AG08395 (cell line): ENCODE measurements at places on chromosomes 16 and 17.
A peak's percentile ranks its signal among the peaks of the same experiment; 100 is the strongest.

DNA sequence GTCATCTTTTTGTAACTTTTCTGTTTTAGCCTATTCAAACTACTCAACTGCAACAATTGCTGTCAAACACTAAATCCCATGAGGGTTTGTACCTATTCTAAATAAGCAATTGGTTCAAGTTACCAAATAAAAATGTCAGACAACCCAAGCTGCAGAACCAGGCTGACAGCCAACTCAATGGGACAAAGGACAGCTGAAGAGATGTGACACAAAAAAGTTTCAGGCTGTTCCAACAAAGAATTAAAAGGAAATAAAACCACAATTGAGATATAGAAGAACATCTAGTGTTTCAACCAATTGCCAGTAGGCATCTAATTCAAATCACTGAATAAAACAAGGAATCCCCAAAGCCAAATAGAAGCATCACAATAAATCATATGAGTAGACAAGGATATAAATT is 49.3 kb downstream of the GRB7 start:
- no peak for DNase-seq

DNA sequence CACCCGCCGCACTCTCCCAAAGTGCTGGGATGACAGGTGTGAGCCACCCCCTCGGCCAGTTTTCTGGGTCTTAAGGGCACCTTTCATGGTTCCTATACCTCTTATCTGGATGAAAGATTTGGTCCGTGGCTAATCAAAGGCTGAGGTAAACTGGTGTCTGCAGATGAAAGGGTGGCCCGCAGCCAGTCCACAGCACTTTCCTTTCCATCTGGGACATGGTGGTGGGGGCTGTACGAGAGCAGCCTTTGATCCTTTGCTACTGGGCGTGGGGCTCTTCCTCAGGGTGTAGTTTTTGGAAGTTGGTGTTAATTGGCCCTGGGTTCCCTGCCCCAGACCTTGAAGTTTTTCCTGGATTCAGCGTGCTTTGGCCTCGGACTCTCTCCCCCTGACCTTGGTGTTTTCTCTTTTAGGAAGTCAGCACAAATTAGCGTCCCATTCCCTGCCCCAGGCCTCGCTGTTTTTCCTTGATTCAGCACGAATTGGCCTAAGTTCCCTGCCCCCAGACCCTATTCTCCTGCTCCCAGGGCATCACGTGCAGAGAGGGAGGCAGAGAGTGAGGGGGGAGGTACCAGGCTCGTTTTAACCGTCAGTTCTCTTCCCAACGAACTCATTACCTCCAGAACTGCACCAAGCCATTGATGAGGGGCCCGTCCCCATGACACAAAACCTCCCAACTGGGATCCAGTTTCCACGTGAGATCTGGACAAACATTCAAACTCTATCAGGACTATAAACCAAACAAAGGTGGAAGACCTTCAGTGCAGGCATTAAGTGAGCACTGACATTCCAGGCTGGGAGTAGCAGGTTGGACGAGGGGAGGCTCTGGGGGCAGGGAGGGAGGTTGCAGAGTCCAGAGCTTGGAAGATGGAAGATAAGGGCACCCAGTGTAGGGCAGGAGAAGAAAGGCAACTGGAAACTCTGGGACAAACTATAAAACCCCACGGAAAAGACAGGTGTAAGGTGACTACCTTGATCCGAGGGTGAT is 11.6 kb downstream of the DPEP1 start:
- DNase-seq, result no peak

GRCh38 chr16:13041646-13042290 is 140.4 kb downstream of the SHISA9 start:
- DNase-seq, result no peak

DNA sequence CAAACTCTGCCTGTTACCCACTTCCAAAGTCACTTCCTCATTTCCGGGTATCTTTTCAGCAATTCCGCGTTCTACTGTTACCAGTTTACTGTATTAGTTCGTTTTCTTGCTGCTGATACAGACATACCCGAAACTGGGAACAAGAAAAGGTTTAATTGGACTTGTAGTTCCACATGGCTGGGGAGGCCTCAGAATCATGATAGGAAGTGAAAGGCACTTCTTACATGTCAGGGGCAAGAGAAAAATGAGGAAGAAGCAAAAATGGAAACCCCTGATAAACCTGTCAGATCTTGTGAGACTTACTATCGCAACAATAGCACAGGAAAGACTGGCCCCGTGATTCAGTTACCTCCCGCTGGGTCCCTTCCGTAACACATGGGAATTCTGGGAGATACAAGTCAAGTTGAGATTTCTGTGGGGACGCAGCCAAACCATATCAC is 30.9 kb downstream of the PAFAH1B1 start:
- no peak for DNase-seq

DNA sequence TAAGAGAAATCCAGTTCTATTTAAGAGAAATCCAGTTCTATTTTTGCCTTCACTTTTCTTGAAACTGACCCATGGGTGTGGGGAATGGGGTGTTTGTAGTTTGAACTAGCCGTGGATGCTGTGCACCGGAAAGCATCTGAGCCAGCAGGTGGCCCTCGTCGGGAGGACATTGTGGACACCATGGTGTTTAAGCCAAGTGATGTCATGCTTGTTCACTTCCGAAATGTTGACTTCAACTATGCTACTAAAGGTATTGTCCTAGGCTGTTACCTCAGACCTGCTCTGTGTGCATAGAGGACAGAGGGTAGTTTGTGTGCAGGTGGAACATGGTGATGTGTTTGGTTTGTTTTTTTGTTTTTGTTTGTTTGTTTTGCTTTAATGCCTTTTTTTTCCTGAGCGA is 3.3 kb downstream of the ATXN2L start:
- DNase-seq, result no peak

GRCh38 chr16:8887952-8888560 is 5.9 kb downstream of the LITAFD start:
- peak; percentile 82 for DNase-seq

- peak; percentile 37 for DNase-seq
These were observed 113.7 kb upstream of the DHX40 start for GRCh38 chr17:59451706-59452105.

- peak; percentile 72 for DNase-seq
These were observed 19.9 kb upstream of the GPATCH8 start for GRCh38 chr17:44522883-44523671.

- DNase-seq, result no peak
These were observed 628 bp upstream of the BLMH start for GRCh38 chr17:30292286-30292858.

DNA sequence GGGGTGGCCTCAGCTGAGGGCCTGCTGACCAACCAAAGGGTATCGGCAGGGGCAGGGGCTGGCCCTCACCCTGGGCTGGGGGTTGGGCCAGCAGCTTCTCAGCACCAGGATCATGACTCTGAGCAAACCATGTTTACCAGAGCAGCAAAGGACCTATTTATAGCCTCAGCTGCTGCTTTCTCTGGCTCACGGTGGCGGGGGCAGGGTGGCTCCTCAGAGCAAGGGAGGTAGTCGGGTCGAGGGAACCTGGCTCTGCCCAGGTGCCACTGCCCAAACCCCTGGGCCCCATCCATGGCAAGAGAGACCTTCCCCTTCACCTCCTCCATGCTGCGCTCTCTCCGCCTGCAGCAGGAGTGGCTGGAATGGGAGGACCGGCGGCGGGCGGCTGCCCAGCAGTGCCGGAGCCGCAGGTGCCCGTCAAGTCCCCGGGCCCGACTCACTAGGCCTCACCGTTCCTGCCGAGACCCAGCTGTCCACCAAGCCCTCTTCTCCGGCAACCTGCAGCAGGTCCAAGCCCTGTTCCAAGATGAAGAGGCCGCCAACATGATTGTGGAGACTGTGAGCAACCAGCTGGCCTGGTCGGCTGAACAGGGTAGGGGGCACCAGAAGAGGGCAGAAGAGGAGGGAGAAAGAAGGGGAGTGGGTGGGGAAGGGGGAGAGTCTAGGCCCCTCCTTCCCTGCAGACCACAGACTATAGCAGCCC is at the start of gene ASB16:
ASB16 (plus strand) TSS at position 206 of the 703 bp plus-strand sequence; CDS start at position 292, 86 bp downstream.
- DNase-seq, result peak; percentile 49
